ENCODE measurements at places on chromosomes 4 and X. TPM values are rescaled to one million over a fixed set of nuclear protein-coding genes. Genes with fewer than 3 reads are reported as not detected.

TRIML2 gene
- 3.4 TPM for total RNA-seq

USP38 gene
- total RNA-seq: 7.8 TPM

EXOC1 gene
- total RNA-seq: 24.0 TPM

VCX2 gene
- 3.2 TPM for total RNA-seq

TKTL2 gene
- total RNA-seq: not detected

PAGE5 gene
- total RNA-seq: 37.9 TPM

PTTG2 gene
- total RNA-seq: not detected

CXCR3 gene
- total RNA-seq: not detected

AKAP14 gene
- not detected for total RNA-seq

PNCK gene
- 4.4 TPM for total RNA-seq

CCNB3 gene
- total RNA-seq: 0.66 TPM

TLR7 gene
- total RNA-seq: not detected

AMOT gene
- total RNA-seq: 4.3 TPM

EGF gene
- total RNA-seq: 10.3 TPM

ADH1B gene
- total RNA-seq: not detected

THAP9 gene
- 1.5 TPM for total RNA-seq

FOXP3 gene
- not detected for total RNA-seq

DOCK11 gene
- 7.7 TPM for total RNA-seq

STPG2 gene
- not detected for total RNA-seq

FATE1 gene
- not detected for total RNA-seq

CISD2 gene
- 69.2 TPM for total RNA-seq

MAPK10 gene
- 3.8 TPM for total RNA-seq

APLN gene
- total RNA-seq: 0.19 TPM

FMR1NB gene
- not detected for total RNA-seq

PASD1 gene
- 0.12 TPM for total RNA-seq

SFRP2 gene
- not detected for total RNA-seq

CCDC120 gene
- total RNA-seq: 0.31 TPM

NLGN4X gene
- total RNA-seq: 5.6 TPM

ATP8A1 gene
- total RNA-seq: 1.3 TPM

MAGEC1 gene
- 6.7 TPM for total RNA-seq

OPN1MW gene
- total RNA-seq: not detected

Data from H4 (cell line).